ENCODE measurements at places on chromosomes 3 and 15.

DNA sequence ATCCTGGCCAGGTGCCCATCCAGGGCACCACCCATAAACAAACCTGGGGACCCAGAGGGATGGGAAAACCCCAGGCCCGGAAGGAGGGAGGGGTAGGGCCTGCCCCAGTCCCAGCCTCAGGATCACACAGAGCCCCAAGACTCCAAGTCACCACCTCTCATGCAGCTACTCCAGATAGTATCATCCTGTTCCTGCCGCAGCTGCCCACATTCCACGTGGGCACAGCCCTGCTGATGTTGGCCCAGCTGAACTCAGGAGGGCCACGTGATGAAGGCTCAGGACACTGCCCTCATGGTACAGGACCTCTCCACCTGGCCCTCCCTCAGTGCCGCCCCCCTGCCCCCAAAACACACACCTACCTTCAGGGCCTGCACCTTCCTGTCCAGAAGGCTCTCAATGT lies 69.5 kb downstream of the CACNA2D2 start:
- no peak for DNase-seq

DNA sequence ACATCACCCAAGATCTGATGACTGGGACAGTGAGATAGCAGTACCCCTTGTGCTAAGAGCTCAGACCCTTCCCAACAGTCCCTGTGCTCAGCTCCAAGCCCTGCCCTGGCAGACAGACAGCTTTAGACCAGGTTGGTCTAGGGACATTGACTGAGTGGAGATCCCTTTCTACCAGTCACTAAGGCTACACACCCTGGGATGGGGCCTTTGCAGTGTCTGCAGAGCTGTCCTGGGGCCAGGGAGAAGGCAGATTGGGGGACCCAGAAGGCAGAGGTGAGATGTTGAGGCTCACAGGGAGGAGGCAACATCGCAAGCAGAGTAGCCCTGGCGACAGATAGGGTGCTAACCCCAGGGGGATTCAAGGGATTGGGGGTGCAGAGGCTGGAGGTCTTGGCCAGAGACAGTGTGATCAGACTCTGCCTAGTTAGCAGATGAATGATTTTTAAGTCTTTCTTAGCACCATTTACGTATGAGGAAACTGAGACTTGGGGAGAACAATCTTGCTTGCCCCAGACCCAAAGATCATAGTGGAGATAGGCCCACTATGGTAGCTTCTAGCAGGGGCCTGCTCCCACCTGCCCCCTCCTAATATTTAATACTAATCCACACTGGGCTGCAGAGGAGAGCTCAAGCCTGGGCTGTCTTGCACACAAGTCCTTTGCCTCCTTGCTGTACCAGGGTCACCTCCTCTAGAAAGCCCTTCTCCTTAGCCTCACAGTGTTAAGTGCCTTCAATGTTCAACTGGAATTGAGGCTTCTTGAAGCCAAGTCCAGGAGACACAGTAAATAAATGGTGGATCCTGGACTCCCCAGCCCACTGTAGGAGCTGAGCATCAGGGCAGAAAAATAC lies 32.6 kb downstream of the HMCES start:
- no peak for DNase-seq

GRCh38 chr15:80641384-80641783 lies 53.7 kb upstream of the ABHD17C start:
- DNase-seq: no peak

- DNase-seq: no peak
These were observed 64.7 kb downstream of the LARS2 start for GRCh38 chr3:45453083-45453482.

- DNase-seq: no peak
These were observed 430 bp downstream of the SLCO2A1 start for GRCh38 chr3:134029256-134029733.

- DNase-seq: no peak
These were observed 110.8 kb upstream of the IGF1R start for GRCh38 chr15:98537516-98538060.

GRCh38 chr3:65677486-65678010 lies 361.2 kb downstream of the MAGI1 start:
- no peak for DNase-seq

DNA sequence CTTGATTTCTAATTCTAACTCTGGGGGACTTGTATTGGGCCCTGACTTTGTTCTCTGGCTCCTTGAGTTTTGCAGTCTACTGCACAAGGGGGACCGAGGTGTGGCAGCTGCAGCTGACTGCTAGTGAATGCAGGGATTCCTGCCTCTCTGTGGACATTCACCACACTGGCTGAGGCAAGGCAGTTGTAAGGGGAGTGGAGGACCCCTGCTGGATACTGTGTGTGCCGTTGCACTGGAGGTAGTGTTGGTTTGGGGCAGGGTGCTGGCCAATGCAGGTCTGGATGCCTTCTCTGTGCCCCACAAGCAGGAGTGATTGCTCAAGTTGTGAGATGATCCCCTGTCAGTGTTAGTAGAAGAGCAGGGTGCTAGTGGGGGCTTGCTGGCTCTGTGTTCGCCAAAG lies 626.1 kb downstream of the SQOR start:
- DNase-seq: no peak

DNA sequence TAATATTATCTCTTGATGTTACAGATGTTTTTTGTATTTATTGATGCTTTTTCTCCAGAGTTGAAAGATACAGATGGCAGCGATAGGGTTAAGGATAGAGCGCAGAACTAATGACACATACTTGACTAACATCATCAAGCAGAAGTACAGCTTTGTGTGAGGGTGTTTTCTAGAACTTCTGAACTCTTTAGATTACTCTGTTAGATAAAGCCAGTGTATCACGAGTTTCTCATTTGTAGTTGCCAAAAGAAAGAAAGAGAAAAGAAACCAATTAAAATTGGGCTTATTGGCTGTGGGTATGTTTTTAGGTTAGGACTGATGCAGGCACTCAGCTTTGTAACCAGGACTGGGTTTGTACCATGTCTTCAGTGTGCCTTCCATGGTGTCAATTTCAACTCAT lies 6.6 kb upstream of the GPR171 start:
- DNase-seq: no peak

GRCh38 chr3:173586166-173586565 lies 188.6 kb downstream of the NLGN1 start:
- DNase-seq: no peak

DNA sequence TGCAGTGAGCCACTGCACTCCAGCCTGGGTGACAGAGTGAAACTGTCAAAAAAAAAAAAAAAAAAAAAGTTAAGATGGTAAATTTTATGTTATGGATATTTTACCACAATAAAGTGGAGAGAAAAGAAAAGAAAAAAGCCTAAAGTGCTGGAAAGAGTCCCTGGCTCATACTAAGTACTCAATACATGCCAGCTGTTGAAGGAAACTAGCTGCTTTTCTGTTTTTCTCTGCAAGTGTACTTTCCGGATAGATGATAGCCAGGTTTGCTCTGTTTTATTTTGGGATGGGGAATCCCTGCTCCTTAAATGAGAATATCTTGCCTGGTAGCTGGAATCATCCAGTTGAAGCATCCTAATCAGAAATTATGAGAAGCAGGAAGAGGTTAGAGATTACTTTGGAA lies 10.9 kb downstream of the EID1 start:
- DNase-seq: no peak

DNA sequence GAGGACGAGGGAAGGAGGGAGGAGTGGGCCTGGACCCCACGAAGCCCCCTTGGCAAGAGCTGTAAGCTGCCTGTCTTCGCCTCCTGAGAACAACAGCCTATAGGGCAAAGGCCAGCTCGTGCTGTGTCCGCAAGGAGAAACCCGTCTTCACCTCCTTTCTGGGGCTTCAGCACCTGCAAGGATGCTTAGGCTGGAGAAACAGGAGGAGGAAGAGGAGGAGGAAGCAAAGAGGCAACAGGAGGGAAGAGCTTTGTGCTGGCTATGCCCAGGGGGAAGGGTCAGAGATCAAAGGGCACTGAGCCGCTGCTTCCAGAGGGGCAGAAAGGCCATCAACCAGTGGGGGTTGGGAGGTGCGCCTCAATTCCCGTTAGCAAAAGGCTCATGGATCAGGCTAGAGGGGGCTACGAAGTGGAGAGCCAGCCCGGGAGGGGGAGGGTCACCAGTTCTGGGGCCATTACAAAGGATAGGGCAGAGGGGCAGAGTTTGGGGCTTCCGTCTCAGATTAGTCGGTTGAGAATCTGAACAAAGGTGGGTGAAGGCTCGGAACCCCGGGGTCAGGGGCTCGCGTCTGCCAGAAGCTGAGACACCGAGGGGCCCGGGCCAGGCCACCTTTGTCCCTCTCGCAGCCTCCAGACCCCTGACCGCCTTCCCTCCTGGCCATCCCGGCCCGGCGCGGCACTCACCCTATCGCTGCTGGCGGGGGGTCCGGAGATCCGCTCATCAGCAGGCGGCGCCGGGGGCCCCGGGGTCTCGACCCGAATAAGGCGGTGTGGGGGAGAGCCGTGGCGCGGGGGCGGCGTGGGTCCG lies 792 bp downstream of the SHF start:
- DNase-seq: no peak

GRCh38 chr15:40823572-40824343 lies 4.8 kb downstream of the PPP1R14D start:
- no peak for DNase-seq

GRCh38 chr3:158430448-158430847 lies 140.5 kb upstream of the MLF1 start:
- no peak for DNase-seq

DNA sequence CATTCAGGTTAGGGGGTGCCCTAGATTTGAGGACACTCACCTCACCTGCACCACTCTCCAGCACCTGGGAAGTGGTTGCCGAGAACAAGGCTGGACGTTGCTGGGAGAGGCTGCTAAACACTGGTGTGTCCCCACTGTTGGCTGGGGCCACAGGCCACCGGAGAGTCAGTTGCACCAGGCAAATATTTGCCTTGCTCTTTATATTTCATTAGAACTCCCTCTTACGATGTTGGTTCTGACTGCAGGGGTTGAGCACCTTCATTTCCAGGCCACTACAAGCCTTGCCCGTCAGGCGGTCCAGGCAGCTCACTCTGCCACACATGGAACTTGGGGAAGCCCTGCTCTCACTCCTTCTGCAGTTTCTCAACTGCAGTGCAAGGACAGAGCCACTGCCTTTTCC lies 30.7 kb downstream of the HCN4 start:
- DNase-seq: no peak

- DNase-seq: no peak
These were observed 377.3 kb downstream of the EPHB1 start for GRCh38 chr3:135172191-135172869.

- DNase-seq: no peak
These were observed 13.3 kb upstream of the RBP1 start for GRCh38 chr3:139552632-139553365.

- no peak for DNase-seq
These were observed 20.3 kb upstream of the NRROS start for GRCh38 chr3:196619223-196619622.

- no peak for DNase-seq
These were observed 240.1 kb downstream of the ISL2 start for GRCh38 chr15:76576523-76577279.

- peak; percentile 4 for DNase-seq
These were observed 94.7 kb downstream of the TBL1XR1 start for GRCh38 chr3:177102553-177102952.

GRCh38 chr3:16109929-16110328 lies 64.6 kb upstream of the GALNT15 start:
- DNase-seq: no peak

DNA sequence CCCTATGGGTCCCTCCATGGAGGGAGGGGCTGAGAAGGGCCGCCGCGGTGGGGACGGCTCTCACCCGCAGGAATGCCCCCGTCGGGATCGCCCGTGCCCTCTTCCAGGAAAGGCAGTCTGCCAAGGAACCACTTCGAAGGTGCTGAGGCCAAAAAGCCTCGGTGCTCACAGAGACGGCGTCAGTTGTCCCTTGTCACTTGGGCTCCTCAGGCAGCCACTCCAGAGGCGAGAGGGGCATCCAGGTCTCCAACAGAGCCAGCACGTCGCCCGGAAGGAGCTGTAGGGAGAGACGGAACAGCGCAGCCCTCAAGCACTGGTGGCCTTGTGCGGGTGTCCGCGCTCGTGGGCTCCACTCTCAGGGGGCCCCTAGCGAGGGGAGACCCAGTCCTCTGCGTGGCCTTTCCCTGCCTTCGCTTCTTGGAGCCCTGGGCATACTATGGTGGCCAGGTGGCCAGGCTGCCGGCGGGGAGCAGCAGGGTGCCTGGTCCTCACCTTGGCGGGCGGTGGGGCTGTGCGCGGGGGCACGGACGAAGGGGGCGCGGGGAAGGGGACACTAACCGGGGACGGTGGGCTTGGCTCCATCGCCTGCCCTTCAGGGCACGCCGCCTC lies 994 bp downstream of the MESP1 start:
- DNase-seq: no peak

DNA sequence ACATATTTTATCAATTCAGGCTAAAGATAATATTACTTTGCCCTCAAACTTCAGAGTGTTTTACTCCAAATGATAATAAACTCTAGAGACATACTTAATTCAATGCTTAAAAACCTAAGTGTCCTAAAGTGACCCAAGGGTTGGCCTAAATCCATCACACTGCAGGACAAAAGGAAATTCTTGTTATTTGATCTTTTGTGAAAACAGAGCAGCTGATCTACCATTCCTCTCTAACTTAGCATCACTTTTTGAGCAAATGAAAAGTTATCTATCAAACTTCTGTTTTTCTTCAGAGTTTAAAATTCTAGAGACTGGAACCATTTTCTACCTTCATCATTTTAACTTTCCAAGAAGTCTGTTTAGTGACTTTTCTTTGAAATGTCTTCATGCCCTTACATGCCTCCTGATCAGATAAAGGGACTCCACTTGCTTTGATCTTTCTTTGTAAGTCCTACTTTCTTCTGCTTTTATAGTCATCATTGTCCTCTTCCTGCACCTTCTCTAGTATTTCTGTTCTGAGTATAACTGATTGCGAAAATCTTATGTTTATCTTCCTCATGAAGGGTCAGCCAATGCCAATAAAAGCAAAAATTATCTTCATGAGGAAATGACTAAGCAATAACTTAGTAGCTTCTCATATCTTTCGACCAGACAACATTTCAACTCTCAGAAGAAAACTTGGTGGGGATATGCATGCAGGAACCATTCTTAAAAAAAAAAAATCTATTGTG lies 378.7 kb upstream of the TGFBR2 start:
- DNase-seq: peak; percentile 88

GRCh38 chr3:70889162-70890019 lies 577.0 kb upstream of the MDFIC2 start:
- no peak for DNase-seq

- DNase-seq: no peak
These were observed 65.4 kb upstream of the C3orf80 start for GRCh38 chr3:160159806-160160205.

All from fibroblast of skin of left biceps (primary cell).